Renal cortex interstitium (tissue), 15 donors: ENCODE measurements at places on chromosomes 4 and X.

- no peak for DNase-seq
Measured at GRCh38 chr4:165208741-165209388, 1.5 kb downstream of the KLHL2 start.

GRCh38 chr4:83454686-83455085 is 937 bp downstream of the HELQ start:
- peak; percentile 1 for DNase-seq

- no peak for DNase-seq
Measured at GRCh38 chr4:140326395-140326993, 47.0 kb upstream of the SCOC start.

DNA sequence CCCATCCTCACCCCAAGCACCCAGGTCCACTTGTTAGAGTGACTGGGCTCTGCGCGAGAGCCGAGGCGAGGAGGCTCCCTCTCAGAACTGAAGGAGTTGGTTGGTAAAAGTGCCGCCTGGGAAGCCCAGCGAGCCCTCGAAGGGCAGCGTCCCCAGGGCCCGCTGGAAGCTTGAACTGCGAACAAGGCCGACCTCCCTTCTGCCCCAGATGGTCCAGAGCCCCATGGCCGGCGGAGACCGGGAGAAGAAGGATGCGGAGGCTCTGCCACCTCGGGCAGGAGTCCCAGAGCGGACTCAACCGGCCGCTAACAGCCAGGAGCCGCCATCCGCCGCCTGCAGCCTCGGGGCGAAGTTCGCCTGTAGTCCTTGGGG is 116.3 kb upstream of the TEX13C start:
- no peak for DNase-seq

DNA sequence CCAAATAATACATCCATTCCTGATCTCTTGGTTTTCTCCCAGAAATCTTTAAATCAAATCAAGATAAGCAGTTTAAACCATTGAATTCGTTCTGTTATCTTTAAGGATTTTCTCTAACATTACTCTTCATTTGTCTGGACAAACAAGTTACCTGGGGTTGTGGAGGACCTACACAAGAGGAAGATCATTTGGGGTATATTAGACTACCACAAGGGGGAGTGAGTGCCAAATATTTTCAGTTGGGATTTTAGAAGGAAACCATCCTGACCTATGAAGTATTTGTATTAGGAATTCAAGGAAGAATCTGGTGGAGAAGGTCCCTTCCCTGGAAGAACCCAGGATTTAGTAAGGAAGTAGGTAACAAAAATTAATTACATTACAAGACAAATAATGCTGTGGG is 12.0 kb upstream of the DCHS2 start:
- DNase-seq, result no peak
